ENCODE measurements at places on chromosomes 3 and 15. TPM values are rescaled to one million over a fixed set of nuclear protein-coding genes. Genes with fewer than 3 reads are reported as not detected.
A peak's percentile ranks its signal among the peaks of the same experiment; 100 is the strongest.

IGDCC3 gene
- total RNA-seq, result not detected

SLC24A5 gene
- total RNA-seq, result not detected

SLC6A1 gene
- total RNA-seq, result 0.42 TPM

DPPA2 gene
- not detected for total RNA-seq

VGLL3 gene
- 45.6 TPM for total RNA-seq

TGM5 gene
- 0.33 TPM for total RNA-seq

FETUB gene
- not detected for total RNA-seq

DNA sequence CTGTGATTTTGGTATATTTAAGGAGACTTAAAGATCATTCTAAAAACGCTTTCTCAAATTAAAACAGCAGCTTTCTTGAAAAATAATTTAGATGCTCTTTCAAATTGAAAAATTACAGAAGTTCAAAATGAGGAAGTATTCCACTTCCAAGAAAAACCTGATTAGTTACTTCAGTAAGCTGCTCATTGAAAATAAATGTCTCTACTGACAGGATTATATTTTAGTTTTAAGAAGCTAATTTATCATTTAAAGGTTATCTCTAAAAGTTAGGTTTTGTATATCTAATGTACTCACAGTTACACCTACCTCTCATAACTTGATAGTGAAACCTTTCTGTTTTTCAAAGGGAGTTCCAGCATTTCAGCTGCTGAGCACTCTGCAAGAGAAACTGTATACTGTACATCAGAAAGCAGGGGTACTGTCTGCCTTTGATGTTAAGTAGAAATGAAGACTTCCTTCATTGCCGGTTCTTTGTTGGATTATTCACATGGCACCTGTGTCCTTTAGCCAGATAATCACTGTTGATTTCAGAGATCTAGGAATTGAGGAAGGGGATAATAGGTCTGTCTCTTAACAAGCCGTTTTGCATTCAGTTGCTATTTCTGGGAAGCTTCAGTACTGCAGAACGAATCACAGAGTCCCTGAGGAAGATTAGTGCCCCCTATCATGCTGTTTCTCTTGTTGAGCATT, 161.6 kb downstream of the TCF12 start:
- H3K4me1 ChIP-seq, result peaks cover 44% of the 10 kb centered on the region
- no peaks in the 10 kb centered on the region for H3K36me3 ChIP-seq

DNA sequence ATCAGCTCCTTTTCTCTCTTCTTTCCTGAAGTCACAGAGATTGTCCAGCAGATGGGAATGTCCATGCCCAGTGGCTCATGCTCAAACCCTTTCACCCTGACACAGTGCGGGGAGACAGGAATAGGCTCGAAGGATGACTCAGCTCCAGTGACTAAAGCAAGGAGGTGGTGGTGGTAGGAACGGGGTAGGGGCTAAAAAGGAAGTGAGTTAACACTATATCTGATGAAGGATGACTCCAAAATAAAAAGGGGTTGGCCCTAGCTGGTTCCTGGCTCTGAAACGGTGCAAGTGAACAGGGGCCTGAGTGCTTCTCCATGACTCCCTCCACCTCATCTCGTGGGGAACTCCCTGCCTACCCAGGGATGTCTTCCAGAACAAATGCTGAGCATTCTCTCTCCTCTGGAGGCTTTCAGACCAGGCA, 167.4 kb upstream of the LPP start:
- H3K27ac ChIP-seq, result no peak overlapping the region
- no peaks in the 10 kb centered on the region for H3K36me3 ChIP-seq
- peaks cover 6% of the 10 kb centered on the region for H3K4me1 ChIP-seq
- DNase-seq, result no peak

DNA sequence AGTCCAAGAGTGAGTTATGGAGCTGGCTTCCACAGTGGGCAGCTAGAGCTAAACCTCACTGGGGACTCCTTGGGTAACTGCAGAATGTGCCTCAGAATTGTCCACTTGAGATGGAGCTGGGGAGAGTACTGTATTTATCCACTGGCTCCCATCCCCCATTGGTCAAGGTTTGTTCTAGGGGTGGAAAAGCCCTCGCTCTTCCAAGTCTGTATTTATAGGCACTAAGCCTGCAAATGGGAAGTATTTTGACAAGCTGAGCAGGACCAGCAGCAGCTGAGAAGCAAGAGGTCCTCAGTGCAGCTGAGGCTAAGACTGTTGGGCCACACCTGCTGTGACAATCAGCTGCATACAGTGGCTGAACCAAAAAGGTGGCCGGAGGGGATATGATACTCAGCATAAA, 5.8 kb downstream of the USP13 start:
- H3K36me3 ChIP-seq, result no peaks in the 10 kb centered on the region
- no peak overlapping the region for H3K4me3 ChIP-seq
- H3K4me1 ChIP-seq, result peaks cover 35% of the 10 kb centered on the region

DNA sequence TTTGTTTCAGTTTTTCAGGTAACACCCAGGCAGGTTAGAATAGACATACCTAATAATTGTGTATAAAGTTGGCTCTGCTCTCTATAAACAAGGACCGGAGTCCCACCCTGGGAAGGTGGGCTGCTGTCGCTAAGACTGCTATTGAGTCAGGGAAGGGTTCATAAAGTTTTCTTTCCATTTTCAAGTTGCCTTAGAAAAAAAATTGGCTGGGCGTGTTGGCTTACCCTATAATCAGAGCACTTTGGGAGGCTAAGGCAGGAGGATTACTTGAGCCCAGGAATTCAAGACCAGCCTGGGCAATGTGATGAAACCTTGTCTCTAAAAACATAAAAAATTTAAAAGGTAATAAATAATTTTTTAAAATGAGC, 11.3 kb upstream of the PIAS1 start:
- H3K4me3 ChIP-seq, result no peak overlapping the region
- no peaks in the 10 kb centered on the region for H3K4me1 ChIP-seq
- H3K27me3 ChIP-seq, result no peaks in the 10 kb centered on the region
- peak; percentile 7 for DNase-seq
- H3K27ac ChIP-seq, result no peak overlapping the region

DNA sequence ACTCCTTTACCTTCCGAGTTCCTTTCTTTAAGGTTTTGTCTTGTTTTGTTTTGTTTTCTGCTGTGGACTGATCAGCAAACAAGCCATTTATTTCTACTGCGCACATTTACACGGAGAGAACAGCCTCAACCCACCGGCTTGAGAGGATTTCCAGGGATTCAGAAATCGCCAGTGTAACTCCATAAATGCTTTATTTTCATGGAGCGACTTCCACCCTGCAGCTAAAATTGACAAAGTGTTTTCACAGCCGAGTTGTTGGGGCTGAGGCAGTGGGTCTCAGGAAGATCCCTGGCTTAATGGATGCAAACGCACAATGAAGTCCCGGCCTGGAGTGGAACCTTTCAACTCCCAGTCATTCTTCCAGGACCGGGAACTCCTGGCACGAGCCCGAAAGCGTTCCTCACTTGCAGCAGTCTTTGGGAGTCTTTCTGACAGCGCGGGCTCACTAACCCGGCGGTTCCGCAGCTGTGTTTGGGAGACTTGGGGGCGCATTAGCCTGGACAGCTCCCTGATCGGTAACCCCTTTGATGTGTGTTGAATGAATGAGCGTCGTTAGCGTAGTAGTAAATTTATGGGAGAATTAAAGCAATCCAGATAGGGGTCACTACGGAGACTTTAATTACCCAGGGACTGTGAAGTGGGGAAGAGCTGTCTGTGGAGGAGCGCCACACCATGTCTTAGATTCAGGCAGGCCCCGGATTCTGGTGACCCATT, 785 bp upstream of the MYRIP start:
- H3K27ac ChIP-seq, result no peak overlapping the region
- H3K27me3 ChIP-seq, result peaks cover 69% of the 10 kb centered on the region
- peak overlapping the region; percentile 61 for H3K4me3 ChIP-seq
- H3K4me1 ChIP-seq, result peaks cover 23% of the 10 kb centered on the region
- H3K36me3 ChIP-seq, result no peaks in the 10 kb centered on the region

- no peak overlapping the region for H3K4me3 ChIP-seq
- no peaks in the 10 kb centered on the region for H3K4me1 ChIP-seq
- no peaks in the 10 kb centered on the region for H3K27me3 ChIP-seq
Observed at GRCh38 chr3:60000311-60001105, 950.7 kb upstream of the CFAP20DC start.

DNA sequence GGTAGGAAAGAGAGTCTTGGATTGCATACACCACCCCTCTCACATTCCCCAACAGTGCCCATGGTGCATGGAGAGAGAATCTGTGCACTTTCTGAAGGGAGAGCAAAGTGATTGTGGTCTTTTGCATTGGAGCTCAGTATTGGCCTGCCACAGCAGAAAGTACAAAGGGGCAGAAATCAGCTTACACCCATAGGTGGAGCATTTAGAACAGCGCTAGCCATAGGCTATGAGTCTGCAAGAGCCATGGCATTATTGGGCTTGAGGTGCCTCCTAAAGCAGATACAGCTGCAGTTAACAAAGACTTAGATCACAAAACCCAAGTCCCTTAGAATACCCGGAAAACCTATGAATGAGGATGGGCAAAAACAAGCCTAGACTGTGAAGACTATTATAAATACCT, 21.8 kb downstream of the SI start:
- no peaks in the 10 kb centered on the region for H3K36me3 ChIP-seq
- H3K27ac ChIP-seq, result no peak overlapping the region
- H3K4me3 ChIP-seq, result no peak overlapping the region
- no peak for DNase-seq

DNA sequence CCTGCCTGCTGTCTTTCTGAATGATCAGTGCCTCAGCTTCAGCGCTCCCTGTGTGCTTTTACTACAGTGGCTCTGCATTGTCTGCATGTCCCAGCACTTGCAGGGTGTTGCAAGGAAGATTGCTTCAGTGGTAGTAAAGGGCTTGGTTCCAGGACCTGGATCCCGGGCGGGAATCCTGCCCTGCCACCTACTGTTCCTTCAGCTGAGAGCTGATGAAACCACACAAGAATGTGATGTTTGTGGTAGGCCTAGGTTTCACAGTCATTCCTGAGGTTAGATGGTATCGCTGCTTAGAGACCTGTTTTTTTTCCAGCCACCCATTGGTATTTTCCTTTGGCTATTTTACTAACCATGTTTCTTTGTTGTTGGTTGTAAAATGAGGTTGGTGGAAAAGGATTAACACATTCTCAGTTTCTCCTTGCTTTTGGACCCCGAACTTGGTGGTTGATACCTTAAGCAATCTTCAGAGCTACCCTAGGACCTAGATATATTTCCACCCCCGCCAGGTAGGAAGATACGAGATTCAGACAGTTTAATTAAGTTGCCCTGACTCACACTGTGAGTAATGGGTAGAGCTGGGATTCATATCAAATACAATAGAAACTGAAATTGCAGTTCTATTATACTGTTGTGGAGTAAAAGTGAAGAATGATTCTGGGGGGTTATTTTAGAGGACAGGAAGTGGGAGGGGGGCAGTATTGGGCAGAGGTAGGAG, 11.4 kb downstream of the GPR87 start:
- no peaks in the 10 kb centered on the region for H3K4me1 ChIP-seq
- DNase-seq, result peak; percentile 91
- no peak overlapping the region for H3K4me3 ChIP-seq
- no peaks in the 10 kb centered on the region for H3K27me3 ChIP-seq
- H3K36me3 ChIP-seq, result no peaks in the 10 kb centered on the region
- H3K27ac ChIP-seq, result no peak overlapping the region

DNA sequence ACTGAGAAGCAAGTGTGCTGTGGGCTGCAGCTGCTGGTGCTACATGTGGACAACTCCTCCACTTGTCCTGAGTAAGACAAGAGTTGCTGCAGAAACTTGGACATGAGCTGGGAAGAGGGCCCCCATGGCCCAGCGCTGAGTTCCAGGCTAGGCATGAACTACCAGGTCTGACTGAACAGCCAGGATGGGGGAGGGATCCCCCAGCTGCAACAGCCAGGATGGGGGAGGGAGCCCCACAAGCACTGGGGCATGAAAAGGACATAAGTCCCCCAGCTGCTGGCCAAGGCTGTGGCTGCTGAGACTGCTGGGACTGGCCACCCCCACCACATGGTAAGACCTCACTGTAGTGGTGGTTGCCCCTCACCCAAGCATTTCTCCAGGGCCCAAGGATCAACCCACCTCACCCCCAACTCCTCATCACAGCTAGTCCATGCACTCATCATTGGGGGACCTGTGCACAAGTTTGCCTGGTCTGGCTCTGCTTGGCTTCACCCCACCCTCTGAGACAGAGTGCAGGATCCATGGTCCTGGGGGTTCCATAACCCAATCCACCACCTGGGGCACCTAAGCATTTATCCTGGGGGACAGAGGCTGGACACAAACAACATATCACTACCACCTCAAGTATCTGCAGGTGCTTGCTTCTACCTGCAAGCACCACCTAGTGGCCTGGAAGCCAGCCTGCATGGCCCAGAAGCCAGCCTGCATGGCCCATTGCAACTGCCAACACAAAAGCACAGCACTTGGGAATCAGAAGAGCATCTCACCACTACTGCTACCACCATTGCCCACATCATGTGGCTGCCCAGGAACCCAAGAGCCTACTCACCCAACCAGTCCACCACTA, 84.5 kb upstream of the STT3B start:
- H3K4me3 ChIP-seq, result no peak overlapping the region
- no peak for DNase-seq
- no peaks in the 10 kb centered on the region for H3K27me3 ChIP-seq
- H3K4me1 ChIP-seq, result no peaks in the 10 kb centered on the region
- H3K36me3 ChIP-seq, result no peaks in the 10 kb centered on the region
- no peak overlapping the region for H3K27ac ChIP-seq

DNA sequence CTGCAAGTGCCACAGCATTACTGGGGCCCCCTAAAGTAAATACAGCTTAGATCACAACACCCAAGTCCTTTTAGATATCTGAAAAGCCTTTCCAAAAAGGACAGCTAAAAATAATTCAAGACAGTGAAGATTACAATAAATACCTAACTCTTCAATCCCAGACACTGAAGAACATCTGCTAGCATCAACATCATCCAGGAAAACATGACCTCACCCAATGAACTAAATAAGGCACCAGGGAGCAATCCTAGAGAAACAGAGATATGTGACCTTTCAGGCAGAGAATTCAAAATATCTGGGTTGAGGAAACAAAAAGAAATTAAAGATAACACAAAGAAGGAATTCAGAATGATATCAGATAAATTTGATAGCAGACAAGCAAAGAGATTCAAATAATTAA, 71.7 kb upstream of the TTC14 start:
- no peaks in the 10 kb centered on the region for H3K36me3 ChIP-seq
- no peaks in the 10 kb centered on the region for H3K4me1 ChIP-seq
- H3K27ac ChIP-seq, result no peak overlapping the region
- peaks cover 2% of the 10 kb centered on the region for H3K27me3 ChIP-seq
- no peak overlapping the region for H3K4me3 ChIP-seq
- no peak for DNase-seq

DNA sequence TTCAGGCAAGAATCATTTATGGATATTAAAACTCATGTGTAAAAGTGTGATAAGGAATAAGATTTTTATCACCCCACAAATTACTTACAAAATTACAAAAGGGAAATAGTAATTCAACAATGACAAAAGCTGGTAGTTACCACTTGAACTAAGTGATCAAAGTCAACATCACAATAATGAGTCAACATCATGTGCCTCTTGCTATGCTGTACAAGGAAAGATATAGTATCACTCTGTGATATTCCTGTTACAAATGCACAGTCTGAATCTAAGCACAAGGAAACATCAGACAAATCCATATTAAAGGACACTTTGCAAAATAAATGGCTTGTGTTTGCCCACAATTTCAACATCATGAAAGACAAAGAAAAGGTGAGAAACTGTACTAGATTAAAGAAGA, 90.5 kb upstream of the PLCL2 start:
- no peak for DNase-seq
- H3K27ac ChIP-seq, result no peak overlapping the region
- no peaks in the 10 kb centered on the region for H3K4me1 ChIP-seq
- H3K27me3 ChIP-seq, result no peaks in the 10 kb centered on the region

GRCh38 chr3:178583963-178584575, 47.8 kb downstream of the KCNMB2 start:
- no peaks in the 10 kb centered on the region for H3K27me3 ChIP-seq
- H3K4me3 ChIP-seq, result no peak overlapping the region
- H3K27ac ChIP-seq, result no peak overlapping the region
- no peaks in the 10 kb centered on the region for H3K36me3 ChIP-seq

- no peaks in the 10 kb centered on the region for H3K27me3 ChIP-seq
- no peaks in the 10 kb centered on the region for H3K36me3 ChIP-seq
- DNase-seq, result no peak
- H3K4me1 ChIP-seq, result peaks cover 8% of the 10 kb centered on the region
Observed at GRCh38 chr3:44890258-44890657, 15.8 kb downstream of the TGM4 start.
